ENCODE measurements at places on chromosomes 3 and 15.

DNA sequence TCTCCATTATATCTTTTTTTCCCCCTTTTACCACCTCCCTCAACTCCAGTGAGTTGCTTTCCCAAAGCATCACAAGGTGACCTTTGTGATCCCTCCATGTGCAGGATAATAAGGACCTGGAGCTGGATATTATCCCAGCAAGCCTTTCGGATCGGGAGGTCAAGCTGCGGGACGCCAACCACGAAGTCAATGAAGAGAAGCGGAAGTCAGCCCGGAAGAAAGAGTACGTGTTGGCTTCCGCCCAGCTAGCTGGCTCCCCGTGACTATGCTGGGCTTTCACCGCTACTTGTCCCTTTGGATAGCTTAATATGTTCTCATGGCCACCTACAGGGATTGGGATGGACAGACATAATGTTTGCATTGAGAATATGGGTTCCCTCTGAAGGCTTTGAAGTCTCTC, 273.7 kb upstream of the UMPS start:
- no peaks in the 10 kb centered on the region for H3K36me3 ChIP-seq
- no peak for DNase-seq
- H3K4me3 ChIP-seq, result no peak overlapping the region
- H3K27ac ChIP-seq, result no peak overlapping the region
- H3K4me1 ChIP-seq, result no peaks in the 10 kb centered on the region

GRCh38 chr3:64685800-64686445, 1.9 kb downstream of the ADAMTS9 start:
- peaks cover 5% of the 10 kb centered on the region for H3K4me1 ChIP-seq
- H3K27me3 ChIP-seq, result peaks cover 61% of the 10 kb centered on the region
- H3K36me3 ChIP-seq, result no peaks in the 10 kb centered on the region
- no peak overlapping the region for H3K4me3 ChIP-seq

DNA sequence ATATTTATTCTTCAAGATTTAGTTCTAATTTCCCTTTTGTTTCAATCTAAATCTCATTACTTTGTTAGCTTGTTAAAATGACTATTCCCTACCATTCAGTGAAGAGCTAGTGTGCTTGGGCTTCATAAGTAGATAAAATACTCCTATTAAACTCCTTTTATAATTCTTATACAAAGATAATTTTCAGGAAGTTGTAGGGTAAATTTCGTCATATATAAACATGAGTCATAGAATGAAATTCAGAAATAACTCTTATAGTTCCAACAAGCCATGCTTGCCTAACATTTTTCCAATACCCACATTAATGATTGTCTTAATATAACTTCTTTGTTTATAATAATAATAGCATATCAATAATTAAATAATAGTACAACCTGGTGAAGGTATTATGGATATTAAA, 407.3 kb downstream of the NAALADL2 start:
- no peak for DNase-seq
- H3K36me3 ChIP-seq, result no peaks in the 10 kb centered on the region
- H3K4me1 ChIP-seq, result no peaks in the 10 kb centered on the region
- no peaks in the 10 kb centered on the region for H3K27me3 ChIP-seq
- no peak overlapping the region for H3K4me3 ChIP-seq

- no peak overlapping the region for H3K4me3 ChIP-seq
- H3K27me3 ChIP-seq, result no peaks in the 10 kb centered on the region
- no peak overlapping the region for H3K27ac ChIP-seq
- peaks cover 8% of the 10 kb centered on the region for H3K4me1 ChIP-seq
- no peak for DNase-seq
Measured at GRCh38 chr3:188239577-188239976, 85.6 kb downstream of the LPP start.

GRCh38 chr3:31312400-31312799, 220.3 kb upstream of the STT3B start:
- peaks cover 21% of the 10 kb centered on the region for H3K4me1 ChIP-seq
- no peak overlapping the region for H3K4me3 ChIP-seq
- DNase-seq, result no peak
- H3K27me3 ChIP-seq, result no peaks in the 10 kb centered on the region
- peaks cover 15% of the 10 kb centered on the region for H3K36me3 ChIP-seq
- no peak overlapping the region for H3K27ac ChIP-seq

DNA sequence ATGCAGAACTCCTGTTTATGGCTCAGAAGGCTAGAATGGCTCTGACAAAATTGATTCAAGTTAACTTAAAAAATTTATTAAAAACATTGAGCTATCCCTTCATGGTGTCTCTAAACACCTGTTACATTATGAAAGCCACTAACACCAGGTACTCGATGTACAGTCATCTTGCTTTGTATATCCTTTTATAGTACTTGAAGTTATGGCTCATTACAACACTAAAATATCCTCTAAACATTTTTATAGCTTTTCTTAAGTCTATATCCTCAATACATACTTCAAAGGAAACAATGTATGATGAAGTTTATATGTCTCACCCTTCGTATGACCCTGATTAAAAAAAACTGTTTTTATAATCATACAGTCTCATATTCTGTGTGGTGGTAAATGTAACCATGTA, 38.2 kb downstream of the SLITRK3 start:
- no peak overlapping the region for H3K4me3 ChIP-seq
- H3K4me1 ChIP-seq, result no peaks in the 10 kb centered on the region
- no peaks in the 10 kb centered on the region for H3K27me3 ChIP-seq
- DNase-seq, result no peak
- H3K27ac ChIP-seq, result no peak overlapping the region
- no peaks in the 10 kb centered on the region for H3K36me3 ChIP-seq

DNA sequence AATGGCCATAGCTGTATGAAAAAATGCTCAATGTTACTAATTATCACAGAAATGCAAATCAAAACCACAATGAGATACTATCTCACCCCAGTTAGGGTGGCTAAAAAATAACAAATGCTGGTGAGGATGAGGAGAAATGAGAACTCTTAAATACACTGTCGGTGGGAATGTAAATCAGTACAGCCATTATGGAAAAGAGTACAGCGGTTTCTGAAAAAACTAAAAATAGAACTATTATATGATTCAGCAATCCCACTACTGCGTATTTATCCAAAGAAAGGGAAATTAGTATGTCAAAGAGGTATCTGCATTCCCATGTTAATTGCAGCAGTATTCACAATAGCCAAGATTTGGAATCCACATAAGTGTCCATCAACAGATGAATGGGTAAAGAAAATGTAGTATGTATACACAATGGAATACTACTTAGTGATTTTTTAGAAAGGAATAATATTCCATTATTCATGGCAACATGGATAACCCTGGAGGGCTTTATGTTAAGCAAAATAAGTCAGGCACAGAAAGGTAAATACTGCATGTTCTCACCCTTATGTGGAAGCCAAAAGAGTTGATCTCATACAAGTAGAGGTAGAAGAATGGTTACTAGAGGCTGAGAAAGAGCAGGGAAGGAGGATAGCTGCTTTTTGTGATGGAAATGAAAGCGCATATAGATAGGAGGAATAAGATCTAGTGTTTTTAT, 35.0 kb downstream of the SERP1 start:
- no peak for DNase-seq
- H3K36me3 ChIP-seq, result no peaks in the 10 kb centered on the region

DNA sequence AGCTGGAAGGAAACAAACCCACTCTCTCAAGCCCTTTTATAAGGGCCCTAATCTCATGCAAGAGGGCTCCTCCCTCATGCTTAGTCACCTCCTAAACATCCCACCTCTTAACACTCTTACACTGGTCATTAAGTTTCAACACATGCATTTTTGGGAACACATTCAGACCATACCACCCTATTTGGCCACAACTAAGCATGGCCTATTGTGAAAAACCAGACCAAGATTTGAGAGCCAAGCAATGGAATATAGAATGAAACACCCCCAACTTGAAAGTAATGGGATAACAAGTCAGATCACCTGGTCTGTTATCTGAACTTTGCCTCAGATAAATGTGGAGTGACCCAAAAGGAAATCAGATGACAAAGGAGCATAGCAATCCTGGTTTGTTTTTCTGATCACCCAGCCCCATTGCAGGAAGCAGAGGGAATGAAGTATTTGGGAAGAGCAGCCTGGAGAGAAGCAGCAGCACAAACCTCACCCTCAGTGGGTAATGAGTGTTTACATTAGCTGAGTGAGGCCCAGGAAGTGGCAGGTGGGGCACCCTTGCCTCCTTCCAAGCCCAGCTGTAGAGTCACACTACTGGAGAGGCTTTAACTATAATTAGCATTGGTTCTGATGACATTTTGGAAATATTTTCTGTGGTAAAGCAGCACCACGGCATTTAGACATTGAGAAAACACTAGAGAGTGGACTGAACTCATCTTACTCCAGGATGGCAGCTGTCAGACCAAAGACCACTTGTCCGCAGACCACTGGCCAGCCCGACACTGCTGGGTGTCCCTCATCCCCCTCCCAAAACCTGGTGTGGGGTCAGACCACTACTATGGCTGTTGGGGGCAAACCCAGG, 48.8 kb upstream of the PRTG start:
- H3K27me3 ChIP-seq, result peaks cover 16% of the 10 kb centered on the region
- H3K4me1 ChIP-seq, result no peaks in the 10 kb centered on the region
- no peaks in the 10 kb centered on the region for H3K36me3 ChIP-seq

DNA sequence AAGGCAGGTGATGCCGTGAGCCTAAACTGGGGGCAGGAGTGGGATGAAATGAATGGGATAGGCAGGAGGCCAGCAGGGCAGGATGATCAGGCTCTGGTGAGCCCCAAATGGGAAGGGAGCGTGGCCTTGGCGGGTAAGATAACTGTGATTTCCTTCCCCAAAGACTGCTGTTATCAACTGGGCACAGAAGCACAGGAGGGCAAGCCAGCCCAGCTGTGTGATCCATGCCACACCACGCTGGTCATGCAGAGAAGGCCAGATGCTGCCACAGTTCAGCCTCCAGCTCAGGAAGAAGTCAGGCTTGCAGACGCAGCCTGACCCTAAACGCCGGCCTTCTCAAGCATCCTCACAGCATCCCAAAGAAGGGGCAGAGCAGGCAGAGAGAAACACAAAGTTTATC, 52.1 kb upstream of the GNB5 start:
- peaks cover 25% of the 10 kb centered on the region for H3K4me1 ChIP-seq
- H3K27me3 ChIP-seq, result peaks cover 13% of the 10 kb centered on the region
- peaks cover 3% of the 10 kb centered on the region for H3K36me3 ChIP-seq
- H3K4me3 ChIP-seq, result no peak overlapping the region
- no peak for DNase-seq

All from activated naive CD4-positive, alpha-beta T cell treated with anti-CD3 and anti-CD28 coated beads, Interleukin-2, amount 10 ng/mL, durations not matched to agents 7 days and 5 days (primary cell).